B cell (primary cell): ENCODE measurements at places on chromosomes 12 and 14.
A peak's percentile ranks its signal among the peaks of the same experiment; 100 is the strongest.

DNA sequence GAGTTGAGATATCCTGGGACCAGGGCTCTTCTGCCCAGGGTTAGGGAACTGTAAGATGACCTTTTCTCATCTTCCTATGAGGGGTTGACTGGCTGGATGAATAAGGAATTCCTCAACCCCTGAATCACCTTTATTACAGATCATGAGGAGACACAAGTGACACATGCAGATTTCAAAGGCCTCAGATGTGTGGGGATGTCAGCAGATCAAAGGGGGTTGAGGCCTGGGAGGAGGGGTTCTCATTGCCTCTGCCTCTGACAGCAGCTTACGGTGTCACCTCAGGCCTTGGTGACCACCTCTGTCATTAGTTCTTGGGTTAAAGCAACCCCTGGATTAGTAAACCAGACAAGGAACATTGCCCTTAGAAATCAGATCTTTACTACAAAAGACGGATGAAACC, 2.1 kb upstream of the KRT72 start:
- no peaks in the 10 kb centered on the region for H3K36me3 ChIP-seq
- peaks cover 11% of the 10 kb centered on the region for H3K27me3 ChIP-seq
- DNase-seq: no peak
- H3K4me1 ChIP-seq: no peaks in the 10 kb centered on the region
- H3K4me3 ChIP-seq: no peak overlapping the region

GRCh38 chr12:124774054-124774461, 89.6 kb downstream of the SCARB1 start:
- no peaks in the 10 kb centered on the region for H3K36me3 ChIP-seq
- H3K27me3 ChIP-seq: peaks cover 11% of the 10 kb centered on the region
- peak overlapping the region; percentile 40 for H3K4me3 ChIP-seq
- peak; percentile 52 for DNase-seq
- H3K4me1 ChIP-seq: peaks cover 19% of the 10 kb centered on the region
- H3K27ac ChIP-seq: no peak overlapping the region

DNA sequence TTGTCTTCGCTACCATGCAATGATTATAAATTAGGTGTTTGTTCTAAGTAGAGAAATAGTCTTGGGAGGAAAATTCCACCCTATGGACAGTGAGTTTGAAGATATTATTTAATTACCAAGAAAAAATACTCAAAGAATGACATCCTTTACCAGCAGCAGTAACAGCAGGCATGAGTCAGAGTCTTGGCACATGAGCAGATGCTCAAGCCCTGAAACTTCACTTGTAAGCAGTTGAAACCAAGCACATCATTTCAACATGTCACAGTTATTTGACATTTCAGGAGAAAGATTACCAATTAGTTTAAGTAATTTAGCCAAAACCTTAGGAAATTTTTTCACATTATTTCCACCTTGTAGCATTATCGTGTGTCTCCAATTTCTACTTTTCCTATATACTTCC, 99.2 kb downstream of the C12orf50 start:
- no peak overlapping the region for H3K27ac ChIP-seq
- no peaks in the 10 kb centered on the region for H3K27me3 ChIP-seq
- no peaks in the 10 kb centered on the region for H3K4me1 ChIP-seq
- no peak for DNase-seq
- no peaks in the 10 kb centered on the region for H3K36me3 ChIP-seq

- no peak for DNase-seq
- H3K27me3 ChIP-seq: no peaks in the 10 kb centered on the region
- no peaks in the 10 kb centered on the region for H3K4me1 ChIP-seq
- no peak overlapping the region for H3K27ac ChIP-seq
- H3K4me3 ChIP-seq: no peak overlapping the region
- H3K36me3 ChIP-seq: no peaks in the 10 kb centered on the region
Observed at GRCh38 chr12:60035835-60036234, 440.0 kb downstream of the SLC16A7 start.

GRCh38 chr14:57009585-57010515, 199.6 kb upstream of the OTX2 start:
- no peaks in the 10 kb centered on the region for H3K27me3 ChIP-seq
- no peak overlapping the region for H3K27ac ChIP-seq
- DNase-seq: no peak
- H3K36me3 ChIP-seq: no peaks in the 10 kb centered on the region

GRCh38 chr12:121794534-121795033, 1.1 kb upstream of the RHOF start:
- no peaks in the 10 kb centered on the region for H3K27me3 ChIP-seq
- H3K27ac ChIP-seq: peak overlapping the region; percentile 67
- H3K36me3 ChIP-seq: peaks cover 26% of the 10 kb centered on the region
- DNase-seq: no peak

- DNase-seq: no peak
- no peak overlapping the region for H3K4me3 ChIP-seq
- H3K36me3 ChIP-seq: no peaks in the 10 kb centered on the region
- no peaks in the 10 kb centered on the region for H3K27me3 ChIP-seq
Observed at GRCh38 chr12:109150124-109150640, 33.8 kb downstream of the ACACB start.

DNA sequence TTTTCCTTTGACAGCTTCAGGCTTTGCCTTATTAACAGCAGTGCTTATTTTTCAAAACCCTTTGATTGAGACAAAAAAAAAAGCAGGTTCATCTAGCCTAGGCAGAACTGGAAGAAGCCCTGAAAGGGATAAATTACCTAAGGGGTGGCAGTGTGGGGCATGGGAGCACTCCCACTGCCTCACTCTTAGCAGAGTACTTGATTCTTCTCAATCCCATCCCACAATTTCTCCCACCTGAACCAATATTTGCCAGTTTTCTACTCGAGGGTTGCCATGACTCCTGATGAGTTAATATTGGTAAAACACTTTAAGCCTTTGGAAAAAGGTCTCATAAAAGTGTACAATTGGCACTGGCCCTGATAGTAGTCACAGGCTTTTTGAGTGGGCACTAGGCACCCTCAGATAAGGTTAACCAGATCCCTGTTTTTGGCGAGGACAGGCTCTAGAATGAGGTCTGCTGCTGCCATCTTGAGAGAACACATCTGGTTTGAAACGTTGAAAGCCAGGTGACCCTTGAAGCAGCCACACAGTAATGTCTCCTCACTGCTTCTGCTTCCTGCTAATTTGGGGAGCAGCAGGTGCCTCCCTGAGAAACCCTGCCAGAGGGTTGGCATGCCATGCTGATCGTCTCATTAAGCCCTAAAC, 320.0 kb downstream of the RAD51B start:
- no peaks in the 10 kb centered on the region for H3K4me1 ChIP-seq
- no peak overlapping the region for H3K27ac ChIP-seq
- H3K4me3 ChIP-seq: no peak overlapping the region
- no peaks in the 10 kb centered on the region for H3K36me3 ChIP-seq

GRCh38 chr12:43937947-43938346, 102.1 kb downstream of the TMEM117 start:
- no peak for DNase-seq
- no peak overlapping the region for H3K4me3 ChIP-seq
- no peaks in the 10 kb centered on the region for H3K4me1 ChIP-seq
- no peaks in the 10 kb centered on the region for H3K27me3 ChIP-seq

DNA sequence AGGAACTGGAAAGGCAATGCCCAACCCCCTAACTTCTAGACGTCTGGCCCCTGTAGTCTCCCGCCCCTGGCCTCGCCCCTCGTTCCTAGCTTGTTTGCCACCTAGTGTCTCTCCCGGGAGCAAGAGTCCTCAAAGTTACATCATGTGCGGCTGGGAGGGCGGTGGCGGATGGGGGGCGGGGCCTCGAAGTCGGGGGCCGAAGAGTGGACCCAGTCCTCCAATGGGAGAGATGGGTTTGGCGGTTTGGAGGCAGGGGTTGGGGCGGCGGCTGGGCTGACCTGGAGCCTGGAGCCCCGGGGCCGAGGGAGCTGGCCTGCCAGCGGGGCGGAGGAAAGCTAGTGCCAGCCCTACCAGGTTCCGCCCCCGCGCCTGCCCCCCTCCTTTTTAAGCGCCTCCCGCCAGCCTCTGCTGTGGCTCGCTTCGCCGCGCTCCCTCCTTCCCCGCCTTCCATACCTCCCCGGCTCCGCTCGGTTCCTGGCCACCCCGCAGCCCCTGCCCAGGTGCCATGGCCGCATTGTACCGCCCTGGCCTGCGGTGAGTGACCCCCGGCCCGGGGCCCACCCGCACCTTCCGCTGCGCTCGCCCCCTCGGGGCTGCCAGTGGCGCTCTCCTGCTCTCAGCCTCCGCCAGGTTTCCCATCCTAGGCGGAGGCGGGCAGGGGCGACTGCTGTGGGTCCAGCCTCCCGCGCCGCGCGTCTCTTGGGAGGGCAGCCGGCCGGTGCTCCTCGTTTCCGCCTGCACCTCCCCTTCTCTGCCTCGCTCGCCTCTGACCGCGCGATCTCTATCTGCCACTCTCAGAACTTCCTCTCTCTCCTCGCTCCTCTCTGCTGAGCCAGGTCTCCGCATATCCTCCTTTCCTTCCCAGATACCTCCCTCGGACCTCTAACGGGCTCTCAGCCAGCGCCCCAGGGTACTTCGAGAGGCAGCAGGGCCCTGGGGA, at the start of gene PCK2:
PCK2 (plus strand) TSS at position 411 of the 940 bp plus-strand sequence; CDS start at position 506, 95 bp downstream.
- H3K27me3 ChIP-seq: no peaks in the 10 kb centered on the region
- DNase-seq: peak; percentile 81
- H3K4me3 ChIP-seq: peak within 1 kb of the TSS; percentile 62

GRCh38 chr12:42056130-42056529, 88.5 kb downstream of the GXYLT1 start:
- no peaks in the 10 kb centered on the region for H3K27me3 ChIP-seq
- no peak overlapping the region for H3K27ac ChIP-seq
- no peaks in the 10 kb centered on the region for H3K36me3 ChIP-seq
